ENCODE measurements at places on chromosomes 1 and 21. TPM values are rescaled to one million over a fixed set of nuclear protein-coding genes. Genes with fewer than 3 reads are reported as not detected.

Gene HMGCS2
- not detected for total RNA-seq

Gene RYR2
- total RNA-seq, result 2.8 TPM

Gene KDF1
- total RNA-seq, result 1.9 TPM

Gene RNU1-2
- 2,125 TPM for total RNA-seq

DNA sequence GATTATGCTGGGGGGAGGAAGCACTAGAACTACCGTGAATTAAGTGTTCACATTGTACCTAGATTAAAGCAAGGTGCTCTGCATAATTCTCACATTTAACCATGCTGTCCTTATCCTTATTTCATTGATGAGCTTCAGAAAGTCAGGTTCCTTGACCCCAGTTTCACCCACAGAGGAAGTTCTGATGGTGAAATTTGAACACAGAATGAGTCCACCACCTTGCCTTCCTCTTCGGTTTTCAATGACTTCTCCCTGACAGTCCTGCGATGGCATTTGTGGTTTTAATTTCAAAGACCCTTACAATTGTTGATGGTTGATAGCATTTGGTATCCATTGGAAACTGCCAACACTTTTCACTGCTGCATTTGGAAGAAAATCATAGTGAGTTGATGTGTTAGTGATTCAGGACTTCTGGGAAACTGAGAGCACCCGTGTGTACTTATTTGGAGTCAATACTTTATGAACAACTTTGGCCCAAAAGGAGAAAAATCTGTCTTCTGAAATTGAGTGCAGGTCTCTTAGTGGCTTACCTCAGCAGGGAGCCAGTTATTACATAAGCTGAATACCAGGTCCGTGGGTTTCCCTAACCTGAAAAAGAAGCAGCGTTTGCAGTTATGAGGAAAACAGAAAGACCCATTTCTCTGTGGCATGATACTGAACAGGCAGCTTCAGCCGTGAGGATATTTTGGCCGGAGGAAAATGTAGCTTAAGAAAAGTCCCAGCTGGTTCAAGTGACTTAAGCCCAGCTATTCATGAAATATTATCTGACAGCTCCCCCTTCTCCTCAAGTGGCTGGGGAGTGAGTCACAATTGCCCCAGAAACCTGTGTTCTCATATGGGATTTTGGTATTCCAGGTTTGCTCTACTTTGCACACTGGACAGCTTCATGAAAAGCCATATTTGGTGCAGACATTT, 47.5 kb downstream of the ROR1 start:
- DNase-seq, result peak; percentile 35

All from uterus (tissue), 4 donors.